ENCODE measurements at places on chromosomes 1 and 21. TPM values are rescaled to one million over a fixed set of nuclear protein-coding genes. Genes with fewer than 3 reads are reported as not detected.

FALEC gene
- 0.37 TPM for total RNA-seq

DNA sequence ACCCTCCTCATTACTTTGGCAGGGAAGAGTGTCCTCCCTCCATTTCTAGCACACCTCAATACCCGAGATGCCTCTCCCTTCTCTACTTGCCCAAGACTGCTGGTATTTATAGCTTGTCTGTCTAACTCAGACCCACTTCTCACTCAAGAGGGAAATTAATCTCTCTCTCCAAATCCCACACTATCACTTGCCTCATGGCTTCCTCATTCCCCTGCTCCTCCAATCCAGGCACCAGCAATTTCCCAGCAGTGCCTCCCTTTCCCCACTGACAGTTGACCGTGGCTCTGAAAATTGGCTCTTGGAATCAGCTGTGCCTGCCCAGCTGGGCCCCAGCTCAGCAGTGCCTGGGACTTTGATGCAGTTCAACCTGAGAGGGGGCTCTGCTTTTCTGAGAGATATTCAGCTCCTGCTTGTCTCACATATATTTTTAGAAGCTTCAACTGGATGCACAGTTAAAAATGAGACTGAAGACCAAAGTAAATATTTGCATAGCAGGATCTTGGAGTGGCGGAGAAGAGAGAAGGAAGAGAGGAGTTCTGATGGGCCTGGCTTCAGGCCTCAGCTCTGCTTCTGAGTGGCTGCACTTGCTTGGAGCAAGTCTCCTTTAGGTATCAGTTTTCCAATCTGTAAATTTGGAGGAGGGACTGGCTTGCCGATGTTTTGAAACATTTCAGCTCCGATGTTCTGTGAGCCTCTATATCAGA lies 81.1 kb upstream of the SPATA6 start:
- no peak overlapping the region for H3K4me3 ChIP-seq
- H3K36me3 ChIP-seq: no peaks in the 10 kb centered on the region
- H3K27ac ChIP-seq: no peak overlapping the region
- H3K4me1 ChIP-seq: no peaks in the 10 kb centered on the region
- H3K27me3 ChIP-seq: peaks cover 1% of the 10 kb centered on the region

DNA sequence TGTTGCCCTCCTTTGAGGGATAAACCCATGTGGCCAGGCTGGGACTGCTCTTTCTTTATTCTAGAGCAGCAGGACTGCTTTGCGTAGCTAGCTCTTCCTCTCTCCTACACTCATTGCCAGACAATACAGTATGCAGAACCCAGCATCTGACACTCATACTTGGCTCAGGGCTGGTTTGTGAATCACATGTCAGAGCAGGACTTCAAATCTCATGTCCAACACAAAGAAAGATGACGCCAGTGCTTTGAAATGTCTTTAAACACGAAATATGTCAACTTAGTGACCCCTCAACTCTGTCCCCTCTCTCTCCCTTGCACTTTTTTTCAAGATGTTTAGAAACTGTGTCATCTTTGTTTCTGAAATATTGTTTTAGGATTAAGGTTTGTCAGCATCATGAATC lies 135.0 kb downstream of the TGFB2 start:
- H3K36me3 ChIP-seq: no peaks in the 10 kb centered on the region
- H3K27me3 ChIP-seq: no peaks in the 10 kb centered on the region
- H3K27ac ChIP-seq: no peak overlapping the region

DNA sequence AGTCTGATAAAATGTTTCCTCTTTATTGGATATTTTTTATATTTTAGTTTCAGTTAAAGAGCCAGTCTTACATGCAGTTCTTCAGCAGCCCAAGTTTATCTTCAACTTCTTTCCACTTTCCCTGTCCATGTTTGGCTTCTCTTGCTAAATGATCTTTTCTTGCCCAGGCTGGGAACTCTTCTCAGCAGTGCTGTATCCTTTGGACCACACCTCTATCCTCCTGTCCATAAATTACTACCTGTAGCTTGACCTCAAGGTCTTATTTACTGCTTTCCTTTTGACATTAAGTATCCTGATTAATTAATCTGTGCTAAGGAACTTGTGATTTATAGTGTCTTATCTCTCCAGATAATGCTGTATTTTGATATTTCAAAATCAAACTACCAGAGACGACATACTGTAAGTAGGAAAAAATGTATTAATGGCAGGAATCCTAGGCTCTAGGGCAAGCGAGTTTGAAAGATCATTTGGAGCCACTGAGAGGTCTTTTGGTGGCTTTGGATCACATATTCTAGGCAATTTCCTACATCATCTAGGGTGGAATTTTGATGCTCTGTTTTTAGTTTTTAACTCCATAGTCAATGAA lies 20.5 kb upstream of the PDC start:
- H3K4me3 ChIP-seq: no peak overlapping the region
- no peak overlapping the region for H3K27ac ChIP-seq
- H3K27me3 ChIP-seq: peaks cover 18% of the 10 kb centered on the region
- no peaks in the 10 kb centered on the region for H3K4me1 ChIP-seq

- H3K27ac ChIP-seq: no peak overlapping the region
- no peak overlapping the region for H3K4me3 ChIP-seq
- no peaks in the 10 kb centered on the region for H3K27me3 ChIP-seq
- H3K4me1 ChIP-seq: no peaks in the 10 kb centered on the region
These were observed 127.2 kb downstream of the NAV1 start for GRCh38 chr1:201666102-201666501.

GRCh38 chr1:26785611-26786436 lies 1.9 kb upstream of the PIGV start:
- peaks cover 56% of the 10 kb centered on the region for H3K4me1 ChIP-seq
- no peaks in the 10 kb centered on the region for H3K27me3 ChIP-seq
- peaks cover 27% of the 10 kb centered on the region for H3K36me3 ChIP-seq
- no peak for DNase-seq
- H3K4me3 ChIP-seq: peak overlapping the region; percentile 98

DNA sequence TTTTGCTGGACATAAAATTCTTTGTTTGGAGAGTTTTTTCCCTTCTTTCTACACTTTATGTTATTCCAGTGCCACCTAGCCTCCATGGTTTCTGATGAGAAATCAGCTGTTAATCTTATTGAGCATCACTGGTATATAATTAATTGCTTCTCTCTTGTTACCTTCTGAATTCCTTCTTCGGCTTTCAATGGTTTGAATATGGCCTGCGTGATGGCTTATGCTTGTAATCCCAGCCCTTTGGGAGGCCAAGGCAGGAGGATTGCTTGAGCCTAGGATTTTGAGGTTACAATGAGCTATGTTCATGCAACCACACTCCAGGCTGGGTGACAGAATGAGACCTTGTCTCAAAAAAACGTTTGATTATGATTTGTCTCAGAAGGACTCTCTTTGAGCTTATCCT lies 13.0 kb upstream of the CNIH4 start:
- DNase-seq: no peak
- H3K4me1 ChIP-seq: peaks cover 4% of the 10 kb centered on the region
- H3K27ac ChIP-seq: no peak overlapping the region
- peaks cover 2% of the 10 kb centered on the region for H3K27me3 ChIP-seq

DNA sequence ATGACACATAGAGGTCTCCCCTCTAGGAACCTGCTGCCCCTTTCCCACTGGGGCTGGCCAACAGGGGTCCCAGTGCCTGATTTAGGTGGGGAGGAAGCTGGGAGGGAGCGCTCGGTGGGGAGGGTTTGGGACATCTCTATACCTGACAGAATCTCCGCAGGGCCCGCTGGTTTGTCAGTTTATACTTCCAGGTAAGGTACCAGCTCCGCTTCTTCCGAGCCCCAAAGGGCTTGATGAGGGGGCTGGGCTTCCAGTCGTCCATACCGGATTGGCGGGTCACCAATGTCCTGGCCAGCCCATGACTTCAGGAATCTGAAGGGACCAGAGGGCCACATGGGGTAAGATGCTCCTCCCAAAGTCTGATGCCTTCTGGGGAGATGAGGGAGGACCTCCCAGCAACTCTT lies 672 bp downstream of the POMGNT1 start:
- no peak for DNase-seq
- no peaks in the 10 kb centered on the region for H3K27me3 ChIP-seq
